ENCODE measurements at places on chromosomes 16 and 17.

GRCh38 chr17:48574505-48575065 is 3.6 kb downstream of the HOXB4 start:
- no peak for DNase-seq

DNA sequence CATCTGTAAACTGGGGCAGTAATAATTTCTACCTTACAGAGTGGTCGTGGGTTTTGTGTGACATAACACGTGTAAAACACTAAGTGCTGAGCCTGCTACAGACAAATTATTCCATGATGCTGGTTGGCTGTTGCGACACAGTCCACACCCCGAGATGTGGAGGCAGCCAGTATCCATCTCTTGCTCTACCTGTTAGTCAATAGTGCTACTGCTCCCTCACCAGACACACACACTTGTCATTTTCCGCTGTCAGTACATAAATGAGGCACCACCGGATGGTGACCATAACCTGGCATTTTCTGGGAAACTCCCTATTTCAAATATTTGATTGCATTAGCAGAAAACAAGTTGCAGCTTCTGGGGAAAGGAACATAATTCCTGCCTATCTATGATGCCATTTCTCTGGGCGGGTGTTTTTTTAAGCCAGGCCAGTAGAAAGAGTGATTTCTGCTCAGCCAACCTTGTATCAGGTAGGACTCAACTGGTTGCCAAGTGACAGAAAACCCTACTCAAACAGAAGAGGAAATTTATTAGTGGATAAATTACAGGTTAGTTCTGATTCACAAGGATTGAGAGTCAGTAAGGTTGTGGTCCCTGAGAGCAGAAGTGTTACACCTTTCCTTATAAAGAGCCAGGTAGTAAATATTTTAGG is 24.1 kb downstream of the DNAJA2 start:
- no peak for DNase-seq

DNA sequence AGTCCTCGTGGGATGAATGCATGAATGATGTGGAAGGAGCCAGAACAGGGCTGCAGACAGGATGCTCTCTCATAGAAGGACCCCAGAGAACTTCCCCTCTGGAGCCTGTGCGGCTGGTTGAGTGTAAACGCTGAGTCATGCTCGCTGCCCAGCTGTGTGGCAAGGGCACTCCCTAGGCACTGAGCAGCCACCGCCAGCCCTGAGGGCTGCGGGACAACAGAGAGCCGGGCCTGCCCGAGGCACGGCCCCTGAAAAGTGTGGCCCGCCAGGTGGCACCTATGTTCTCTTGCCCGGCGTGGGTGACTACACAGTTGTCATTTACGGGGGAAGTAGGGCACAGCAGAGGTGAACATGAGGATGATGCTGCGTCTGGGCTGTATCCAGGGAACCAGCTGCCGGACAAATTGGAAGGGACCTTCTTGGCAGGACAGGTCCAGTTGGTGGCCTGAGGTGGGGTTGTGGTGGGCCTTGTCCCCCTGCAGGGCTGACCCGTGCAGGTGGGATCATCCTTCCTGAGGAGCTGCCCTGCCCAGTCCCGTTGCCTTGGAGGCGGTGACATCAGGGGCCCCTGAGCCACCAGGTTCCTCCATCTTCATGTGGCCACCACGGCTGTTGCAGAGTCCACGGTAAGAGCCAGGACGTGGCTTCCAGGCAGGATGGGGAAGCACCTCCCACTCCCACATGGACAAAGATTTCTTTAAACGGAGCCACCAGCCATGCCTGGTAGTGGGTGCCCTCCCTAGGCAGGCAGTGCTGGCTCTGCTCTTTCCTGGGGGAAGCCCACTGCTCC is 94.8 kb upstream of the CBX4 start:
- peak; percentile 88 for DNase-seq

DNA sequence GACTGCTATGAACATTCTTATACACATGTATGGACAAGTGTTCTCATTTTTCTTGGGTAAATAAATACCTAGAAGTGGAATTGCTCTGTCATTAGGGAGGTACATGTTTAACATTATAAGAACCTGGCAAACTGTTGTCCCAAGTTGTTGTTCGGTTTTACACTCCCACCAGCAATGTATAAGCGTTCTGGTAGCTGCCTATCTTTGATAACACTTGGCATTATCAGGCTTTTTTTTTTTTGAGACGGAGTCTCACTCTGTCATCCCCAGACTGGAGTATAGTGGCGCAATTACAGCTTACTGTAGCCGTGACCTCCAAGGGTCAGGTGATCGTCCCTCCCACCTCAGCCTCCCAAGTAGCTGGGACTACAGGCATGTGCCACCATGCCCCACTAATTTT is 16.3 kb downstream of the ATAD5 start:
- DNase-seq, result no peak

- peak; percentile 21 for DNase-seq
Measured at GRCh38 chr16:67673712-67674580, 7.3 kb downstream of the C16orf86 start.

- DNase-seq, result peak; percentile 59
Measured at GRCh38 chr17:76383546-76384221, 725 bp upstream of the SPHK1 start.

- no peak for DNase-seq
Measured at GRCh38 chr17:45225051-45225700, 3.5 kb downstream of the FMNL1 start.

DNA sequence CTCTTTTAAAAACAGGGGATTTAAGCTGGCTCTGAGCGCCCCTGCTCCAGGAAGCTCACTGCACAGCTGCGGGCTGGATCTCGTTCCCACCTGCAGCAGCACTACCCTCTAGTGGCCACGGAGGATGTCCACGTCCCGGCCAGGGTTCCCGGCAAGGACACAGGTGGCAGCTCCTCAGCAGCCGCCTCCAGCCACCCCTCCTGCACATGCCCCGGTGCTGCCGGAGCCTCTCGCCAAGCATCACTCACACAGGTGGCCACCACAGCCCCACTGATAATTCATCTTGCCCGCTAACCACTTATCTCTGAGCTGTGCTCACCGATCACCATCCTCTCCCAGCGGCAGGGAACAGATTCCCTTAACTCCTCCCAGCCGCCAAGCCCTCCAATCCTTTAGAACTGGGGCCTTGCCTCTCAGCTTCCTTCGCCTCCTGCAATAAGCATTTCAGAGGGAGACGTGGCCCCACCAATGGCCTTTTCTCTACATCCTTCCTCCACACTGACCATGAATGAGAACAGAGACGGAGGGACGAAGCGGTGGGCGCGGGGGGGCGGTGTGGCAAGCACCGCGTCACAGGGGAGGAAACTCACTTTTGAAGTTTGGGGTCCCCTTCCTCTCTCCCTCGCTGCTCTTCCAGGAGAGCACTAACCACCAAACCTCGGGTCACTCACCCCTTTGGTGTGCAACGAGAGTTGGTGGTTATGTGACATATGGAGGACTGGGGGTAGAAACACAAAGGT is 222.1 kb downstream of the RBFOX3 start:
- peak; percentile 11 for DNase-seq

- DNase-seq, result no peak
Measured at GRCh38 chr17:79922116-79922601, 82.9 kb upstream of the CBX4 start.

DNA sequence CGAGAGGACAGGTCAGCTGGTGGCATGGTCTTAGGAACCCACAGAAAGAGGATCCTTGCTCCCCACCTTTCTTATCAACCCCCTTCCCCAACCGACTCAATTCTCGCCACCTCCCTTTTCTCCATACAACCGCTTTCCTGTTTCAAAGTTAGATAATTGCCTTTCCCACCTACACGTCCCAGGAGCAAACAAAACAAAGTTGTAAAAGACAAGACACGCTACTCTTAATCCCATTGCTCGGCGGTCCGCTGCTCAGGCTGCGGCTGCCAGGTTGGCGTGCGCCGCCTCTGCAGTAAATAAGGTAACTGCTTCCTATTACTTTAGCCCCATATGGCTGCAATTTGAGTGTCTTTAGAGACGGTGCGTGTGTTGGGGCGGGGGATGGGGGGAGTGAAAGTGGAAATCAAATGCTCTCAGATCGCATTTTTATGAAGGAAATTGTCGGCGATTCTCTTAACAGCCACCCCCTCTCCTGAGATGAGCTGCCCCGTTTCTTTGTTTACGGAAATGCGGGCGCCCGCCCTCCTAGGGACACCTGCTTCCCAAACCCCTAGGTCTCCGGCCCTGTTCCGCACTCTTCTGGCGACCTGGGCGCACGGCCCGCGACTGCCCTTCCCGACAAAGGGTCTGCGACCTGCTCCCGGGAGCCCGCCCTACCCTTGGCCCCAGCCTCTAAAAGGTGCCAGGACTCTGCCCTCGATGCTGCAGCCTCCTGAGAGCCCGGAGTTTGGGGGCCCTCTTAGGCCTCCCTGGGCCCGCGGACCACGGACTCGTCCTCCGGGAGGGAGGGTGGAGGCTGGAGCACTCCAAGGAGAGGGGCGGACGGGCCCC is 3.7 kb upstream of the CBX8 start:
- DNase-seq, result no peak

GRCh38 chr17:54900457-54901229 is at the start of gene TOM1L1:
TOM1L1 (plus strand) TSS chr17:54900852; CDS start chr17:54900866, 14 bp downstream.
- DNase-seq, result no peak

DNA sequence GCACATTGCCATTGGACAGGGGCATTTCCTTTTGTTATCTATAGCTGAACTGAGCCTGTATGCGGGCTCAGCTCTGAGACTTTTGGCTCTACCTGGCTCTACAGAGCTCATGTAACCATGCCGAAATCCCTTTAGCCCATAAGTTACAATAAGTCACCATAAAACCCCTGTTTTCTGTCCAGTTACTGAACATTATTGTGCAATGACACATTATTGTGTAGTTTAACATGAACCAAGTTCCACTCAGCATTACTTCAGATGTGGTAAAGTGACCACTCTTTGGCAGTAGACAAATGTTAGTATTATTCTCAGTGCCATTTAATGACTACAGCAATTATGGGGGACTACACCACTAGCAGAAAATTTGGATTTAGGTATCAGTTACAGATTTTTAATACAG is 65.4 kb upstream of the RASL10B start:
- DNase-seq, result no peak

GRCh38 chr17:8822401-8823035 is 23.4 kb upstream of the MFSD6L start:
- DNase-seq, result no peak

DNA sequence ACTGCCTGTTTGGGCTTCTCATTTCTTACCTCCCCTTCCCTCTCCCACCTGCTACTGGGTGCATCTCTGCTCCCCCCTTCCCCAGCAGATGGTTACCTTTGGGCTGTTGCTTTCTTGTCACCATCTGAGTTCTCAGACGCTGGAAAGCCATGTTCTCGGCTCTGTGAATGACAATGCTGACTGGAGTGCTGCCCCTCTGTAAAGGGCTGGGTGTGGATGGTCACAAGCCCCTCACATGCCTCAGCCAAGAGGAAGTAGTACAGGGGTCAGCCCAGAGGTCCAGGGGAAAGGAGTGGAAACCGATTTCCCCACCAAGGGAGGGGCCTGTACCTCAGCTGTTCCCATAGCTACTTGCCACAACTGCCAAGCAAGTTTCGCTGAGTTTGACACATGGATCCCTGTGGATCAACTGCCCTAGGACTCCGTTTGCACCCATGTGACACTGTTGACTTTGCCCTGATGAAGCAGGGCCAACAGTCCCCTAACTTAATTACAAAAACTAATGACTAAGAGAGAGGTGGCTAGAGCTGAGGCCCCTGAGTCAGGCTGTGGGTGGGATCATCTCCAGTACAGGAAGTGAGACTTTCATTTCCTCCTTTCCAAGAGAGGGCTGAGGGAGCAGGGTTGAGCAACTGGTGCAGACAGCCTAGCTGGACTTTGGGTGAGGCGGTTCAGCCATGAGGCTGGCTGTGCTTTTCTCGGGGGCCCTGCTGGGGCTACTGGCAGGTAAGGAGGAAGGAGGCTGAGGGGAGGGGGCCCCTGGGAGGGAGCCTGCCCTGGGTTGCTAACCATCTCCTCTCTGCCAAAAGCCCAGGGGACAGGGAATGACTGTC is at the start of gene CD68:
CD68 (plus strand) TSS at position 638 of the 833 bp plus-strand sequence; CDS start at position 678, 40 bp downstream.
- peak; percentile 70 for DNase-seq

- DNase-seq, result peak; percentile 66
Measured at GRCh38 chr17:65027305-65027704, 29.2 kb downstream of the GNA13 start.

- DNase-seq, result no peak
Measured at GRCh38 chr16:10048850-10049249, 133.4 kb downstream of the GRIN2A start.

- no peak for DNase-seq
Measured at GRCh38 chr16:22670551-22671041, 143.4 kb upstream of the HS3ST2 start.

DNA sequence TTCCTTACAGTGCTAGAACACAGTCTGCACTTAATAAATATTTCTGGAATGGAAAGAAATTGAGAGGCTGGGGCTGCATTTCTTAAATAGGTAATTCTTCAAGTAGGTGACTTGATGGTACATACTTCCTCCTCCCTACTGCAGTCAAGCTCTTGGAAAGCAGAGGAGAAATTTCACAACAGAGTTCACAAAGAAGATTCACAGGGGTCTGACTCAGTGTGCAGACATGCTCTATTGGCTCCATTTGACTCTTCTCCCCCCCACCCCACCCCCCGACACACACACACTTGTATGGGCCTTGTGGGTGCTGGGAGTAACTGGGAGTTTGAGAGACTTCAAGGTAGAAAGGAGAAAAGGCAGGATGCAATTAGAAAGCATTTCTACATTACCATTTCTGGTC is 6.2 kb upstream of the MYOCD start:
- no peak for DNase-seq

DNA sequence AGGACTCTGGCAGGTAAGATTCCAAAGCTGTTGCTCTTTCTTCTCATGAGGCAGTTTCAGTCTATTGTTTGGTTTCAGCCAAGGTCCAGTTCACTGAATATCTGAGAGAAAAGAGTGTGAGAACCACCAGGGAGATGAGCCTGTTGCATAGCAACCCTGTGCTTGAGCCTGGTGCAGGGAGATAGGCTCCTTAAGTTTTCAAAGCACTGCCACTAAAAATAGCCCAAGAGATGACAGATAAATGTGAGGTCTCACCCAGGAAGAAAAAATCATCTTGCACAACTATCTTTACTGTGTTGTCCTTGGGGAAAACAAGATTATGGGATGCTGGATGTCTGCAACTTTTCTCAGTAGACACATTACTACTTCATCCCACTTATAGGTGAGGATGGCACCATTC is 26.2 kb upstream of the NUDT7 start:
- DNase-seq, result no peak

DNA sequence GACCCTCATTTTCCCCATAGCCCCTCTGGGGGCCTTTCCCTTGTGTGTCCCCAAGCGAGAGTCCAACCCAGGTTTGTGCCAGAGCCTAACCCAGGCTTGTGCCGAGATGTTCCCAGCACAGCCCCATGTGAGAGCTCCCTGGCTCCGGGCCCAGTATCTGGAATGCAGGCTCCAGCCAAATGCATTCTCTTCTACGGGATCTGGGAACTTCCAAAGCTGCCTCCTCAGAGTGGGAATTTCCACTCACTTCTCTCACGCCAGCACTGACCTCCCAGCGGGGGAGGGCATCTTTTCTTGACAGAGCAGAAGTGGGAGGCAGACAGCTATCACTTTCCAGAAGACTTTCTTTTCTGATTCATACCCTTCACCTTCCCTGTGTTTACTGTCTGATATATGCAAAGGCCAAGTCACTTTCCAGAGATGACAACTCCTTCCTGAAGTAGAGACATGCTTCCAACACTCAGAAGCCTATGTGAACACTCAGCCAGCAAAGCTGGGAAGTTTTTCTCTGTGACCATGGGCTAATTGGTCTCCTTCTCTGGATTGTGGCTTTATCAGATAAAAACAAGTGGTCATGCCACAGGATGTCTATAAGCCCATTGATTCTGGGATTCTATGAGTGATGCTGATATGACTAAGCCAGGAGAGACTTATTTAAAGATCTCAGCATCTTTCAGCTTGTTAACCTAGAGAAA is 2.5 kb upstream of the CCL2 start:
- no peak for DNase-seq

- DNase-seq, result no peak
Measured at GRCh38 chr17:50855708-50856330, 10.3 kb downstream of the TOB1 start.

GRCh38 chr17:76672270-76672851 is 28.8 kb upstream of the ST6GALNAC1 start:
- no peak for DNase-seq
